ENCODE measurements at places on chromosomes 11 and 22. TPM values are rescaled to one million over a fixed set of nuclear protein-coding genes. Genes with fewer than 3 reads are reported as not detected.
A peak's percentile ranks its signal among the peaks of the same experiment; 100 is the strongest.

DNA sequence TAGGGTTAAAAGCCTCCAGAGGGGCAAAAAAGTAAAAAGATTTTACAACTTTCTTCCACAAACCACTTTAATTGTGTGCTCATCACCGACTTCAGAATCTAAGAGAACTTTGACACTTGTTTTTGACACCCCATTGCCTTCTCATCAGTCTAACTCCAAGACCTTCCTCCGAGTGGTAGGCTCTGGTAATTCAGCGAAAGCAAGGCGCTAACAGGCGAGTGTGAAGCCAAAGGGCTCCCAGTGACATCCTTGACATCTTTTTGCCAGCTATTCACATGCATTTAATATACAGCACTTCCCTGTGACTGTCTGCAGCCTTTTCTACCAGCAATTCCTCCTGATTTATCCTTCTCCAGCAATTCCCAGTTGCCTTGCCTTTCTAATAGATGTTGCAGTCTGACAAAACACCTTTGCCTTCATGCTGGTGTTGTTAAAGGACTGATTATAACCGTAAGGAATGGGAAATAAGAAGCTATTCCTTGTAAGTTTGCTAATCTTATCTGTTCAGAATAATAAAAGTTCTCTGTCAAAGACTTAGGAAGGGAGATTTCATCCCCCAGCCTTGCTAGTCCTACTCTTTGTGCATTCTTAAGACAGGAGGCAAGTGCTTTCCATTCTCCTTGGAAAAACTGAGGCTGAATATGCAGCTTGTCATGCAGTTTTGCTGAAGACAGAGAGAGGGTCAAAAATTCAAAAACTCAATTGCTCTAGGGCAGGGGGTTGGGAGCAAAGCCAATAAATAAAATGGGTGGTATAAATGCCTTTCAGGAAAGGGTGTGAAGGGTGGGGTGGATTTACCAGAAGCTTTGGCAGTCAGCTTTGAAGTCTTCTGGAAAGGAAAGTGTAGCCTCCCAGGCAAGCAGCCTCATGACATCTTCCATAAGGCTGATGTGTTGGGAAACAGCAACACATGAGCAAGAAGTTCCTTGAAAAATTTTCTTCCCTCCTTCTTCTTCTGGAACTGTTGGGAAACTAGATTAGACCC lies 39.1 kb downstream of the SNX19 start:
- DNase-seq: no peak

DNA sequence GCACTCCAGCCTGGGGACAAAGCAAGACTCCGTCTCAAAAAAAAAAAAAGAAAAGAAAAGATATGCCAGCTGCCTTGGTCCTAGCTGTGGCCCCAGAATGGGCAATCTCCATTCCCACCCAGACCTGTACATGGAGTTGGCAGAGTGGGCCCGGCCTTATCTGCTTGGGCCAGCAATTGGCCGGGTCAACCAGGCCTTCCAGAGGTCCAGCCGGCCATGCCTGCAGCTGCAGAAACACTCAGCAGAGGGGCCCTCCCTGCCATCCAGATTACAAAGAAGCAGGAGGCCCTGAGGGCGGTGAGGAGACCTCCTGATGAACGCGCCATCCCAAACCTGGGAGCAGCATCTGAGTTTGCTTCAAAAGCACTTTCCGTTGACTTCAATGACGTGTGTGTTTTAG lies 26.9 kb upstream of the ARFGAP3 start:
- no peak for DNase-seq

The CATSPERZ gene
- 0.73 TPM for total RNA-seq

DNA sequence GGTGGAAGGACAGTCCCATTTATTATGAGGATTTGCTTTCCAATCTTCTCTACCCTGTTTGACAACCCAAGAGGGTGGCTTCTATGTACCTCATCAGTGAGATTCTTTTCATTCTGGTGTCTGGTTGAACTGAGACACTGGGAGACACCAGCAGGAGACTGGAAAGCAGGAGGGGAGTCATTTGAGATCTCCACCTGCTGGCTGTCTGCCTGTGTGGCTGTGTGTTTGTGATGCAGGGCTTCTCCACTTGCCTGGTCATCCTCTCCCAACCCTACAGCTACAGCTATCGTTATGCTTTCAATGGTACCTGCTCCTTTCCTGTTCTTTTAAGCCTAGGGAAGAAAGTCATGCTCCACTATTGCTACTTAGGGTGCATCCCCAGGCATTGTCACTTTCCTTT lies 48.6 kb downstream of the MRGPRX1 start:
- no peak for DNase-seq

DNA sequence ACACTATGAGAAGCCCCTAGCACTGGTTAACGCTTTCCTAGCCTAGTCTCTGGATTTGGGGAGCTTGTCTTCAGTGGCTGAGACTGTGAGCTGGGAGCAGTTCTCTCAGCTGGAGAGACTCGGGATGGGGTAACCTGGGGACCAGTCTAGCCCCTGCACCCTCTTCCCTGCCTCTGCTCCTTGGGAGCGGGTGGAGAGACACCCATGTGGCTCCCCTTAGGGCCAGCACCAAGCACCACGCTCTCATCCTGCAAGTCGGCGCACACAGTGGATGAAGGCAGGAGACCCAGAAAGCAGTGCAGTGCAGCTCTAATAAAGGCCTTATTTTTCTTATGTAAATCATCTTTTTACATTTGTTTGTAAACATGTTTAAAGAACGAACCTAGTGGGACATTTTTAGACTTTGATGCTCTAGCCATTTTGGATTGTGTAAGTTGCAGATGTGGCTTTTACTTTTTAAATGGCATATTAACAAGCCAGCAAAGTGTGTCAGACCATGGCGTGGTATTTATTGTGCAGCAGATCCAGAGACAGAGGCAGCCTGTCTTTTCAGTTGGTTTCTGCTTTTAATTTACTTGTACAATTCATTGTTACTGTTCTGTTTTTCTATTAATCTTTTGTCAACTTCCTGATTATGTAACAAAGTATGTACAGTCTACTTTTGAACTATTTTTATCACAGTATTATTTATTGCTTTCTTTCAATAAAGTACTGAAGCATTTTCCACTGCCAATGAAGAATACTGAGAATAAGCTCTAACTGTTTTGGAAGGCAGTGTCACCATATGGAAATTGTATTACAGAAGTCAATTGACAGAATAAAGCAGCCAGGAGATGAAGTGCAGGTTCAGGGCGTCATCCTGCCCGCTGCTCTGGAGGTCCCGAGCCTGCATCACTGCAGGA lies 14.4 kb upstream of the CTTN start:
- no peak for DNase-seq

- DNase-seq: no peak
Observed at GRCh38 chr22:43941449-43941848, 13.8 kb upstream of the SAMM50 start.

The UPK2 gene
- not detected for total RNA-seq

GRCh38 chr11:213111-213510 lies 5.6 kb downstream of the RIC8A start:
- no peak for DNase-seq

The OR10A2 gene
- not detected for total RNA-seq

DNA sequence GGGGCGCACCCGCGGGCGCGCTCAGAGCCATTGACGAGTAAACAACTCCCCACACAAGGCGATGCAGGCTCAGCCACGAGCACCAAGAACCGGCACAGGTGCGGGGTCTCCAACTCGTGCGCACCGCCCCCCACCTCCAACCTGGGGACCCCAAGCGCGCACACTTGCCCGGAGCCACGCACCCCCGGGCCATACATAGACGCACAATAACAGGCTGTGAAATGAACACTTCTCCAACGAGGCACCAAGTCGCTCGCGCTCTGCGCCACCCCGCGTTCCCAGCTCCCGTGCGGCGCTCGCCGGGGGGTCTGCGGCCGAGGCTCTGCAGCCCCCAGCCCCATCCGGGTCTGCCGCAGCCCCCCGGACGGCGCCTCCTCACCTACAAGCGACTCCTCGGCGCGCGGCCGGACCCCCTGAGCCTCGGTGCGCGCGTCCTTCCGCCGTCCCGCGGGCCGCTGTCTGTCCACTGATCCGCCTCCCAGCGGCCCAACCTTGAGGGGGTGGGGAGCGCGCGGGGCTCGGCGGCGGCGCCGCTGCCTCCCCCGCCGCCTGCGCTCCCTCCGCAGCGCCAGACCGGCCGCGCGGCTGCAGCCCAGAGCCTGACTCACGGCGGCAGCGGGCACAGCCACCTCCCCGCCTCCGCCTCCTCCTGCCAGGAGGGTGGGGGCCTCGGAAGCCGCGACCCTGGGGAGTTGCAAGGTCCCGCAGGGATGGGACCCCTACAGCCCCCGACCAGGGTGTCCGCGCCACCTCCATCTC lies 1.6 kb downstream of the IFITM10 start:
- no peak for DNase-seq

DNA sequence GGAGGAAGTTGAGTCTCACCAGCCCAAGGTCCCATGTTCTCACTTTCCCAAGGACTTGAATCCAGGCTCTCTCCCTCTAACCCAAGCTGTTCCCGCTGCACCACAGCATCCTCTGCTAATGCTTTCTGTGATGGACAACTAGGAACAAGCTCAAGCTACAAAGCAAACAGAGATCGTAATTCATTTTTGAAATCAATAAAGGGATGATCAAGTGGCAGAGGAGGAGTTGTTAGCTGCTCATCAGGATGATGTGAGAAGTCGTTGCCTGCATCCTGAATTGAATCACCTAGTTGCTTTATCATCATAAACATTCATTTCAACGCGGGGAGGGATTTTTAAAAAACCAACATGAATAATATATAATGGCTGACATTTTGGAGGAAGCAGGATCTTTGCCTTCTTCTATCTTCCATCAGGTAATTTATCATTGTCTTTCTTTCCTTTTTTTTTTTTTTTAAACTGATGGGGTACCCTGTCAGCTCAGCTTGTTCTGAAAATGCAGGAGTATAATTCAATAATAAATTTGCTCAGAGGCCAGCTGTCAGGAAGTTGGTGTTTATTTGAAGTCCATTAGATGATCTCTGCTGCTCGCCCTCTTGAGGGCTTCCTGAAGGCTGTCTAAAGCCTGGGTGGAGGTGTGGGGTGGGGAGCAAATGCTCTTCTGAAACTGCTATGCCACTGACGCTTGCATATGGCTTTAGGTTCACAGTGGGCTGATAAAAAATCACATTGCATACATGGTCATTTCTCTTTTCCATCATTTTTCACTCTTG lies 174.4 kb upstream of the NARS2 start:
- no peak for DNase-seq

GRCh38 chr22:25488244-25489020 lies 76.0 kb upstream of the GRK3 start:
- peak; percentile 52 for DNase-seq

The SMIM35 gene
- not detected for total RNA-seq

The SERPINH1 gene
- 31.3 TPM for total RNA-seq

- DNase-seq: no peak
Observed at GRCh38 chr11:9773524-9773923, 109.6 kb downstream of the SWAP70 start.

DNA sequence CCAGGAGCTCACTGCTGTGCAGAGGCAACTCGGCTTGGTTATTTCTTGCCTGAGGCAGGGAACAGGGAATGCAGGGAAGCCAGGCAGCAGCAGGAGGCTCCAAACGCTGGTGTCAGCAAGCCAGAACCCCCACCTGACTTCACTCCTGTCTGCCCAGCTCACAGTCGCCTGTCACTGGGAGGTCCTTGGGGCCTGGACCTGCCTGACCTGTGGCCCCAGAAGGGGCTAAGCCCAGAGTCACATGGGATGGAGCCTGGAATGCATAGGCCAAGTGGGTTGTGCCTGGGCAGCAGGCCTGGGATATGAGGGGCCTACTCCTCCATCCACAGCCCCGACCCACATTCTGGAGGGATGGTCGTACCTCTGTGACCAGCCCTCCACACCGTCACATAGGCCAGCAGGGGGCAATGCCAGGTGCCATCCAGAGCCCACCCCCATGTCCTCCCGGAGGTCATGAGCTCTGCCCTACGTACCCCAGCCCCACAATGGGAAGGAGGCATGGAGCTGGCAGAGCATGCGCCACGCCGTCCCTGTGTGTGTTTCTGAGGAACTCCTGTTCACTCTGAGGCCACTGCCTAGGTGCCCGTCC lies 5.2 kb downstream of the RASSF7 start:
- DNase-seq: peak; percentile 28

The SLC25A1 gene
- 118 TPM for total RNA-seq

DNA sequence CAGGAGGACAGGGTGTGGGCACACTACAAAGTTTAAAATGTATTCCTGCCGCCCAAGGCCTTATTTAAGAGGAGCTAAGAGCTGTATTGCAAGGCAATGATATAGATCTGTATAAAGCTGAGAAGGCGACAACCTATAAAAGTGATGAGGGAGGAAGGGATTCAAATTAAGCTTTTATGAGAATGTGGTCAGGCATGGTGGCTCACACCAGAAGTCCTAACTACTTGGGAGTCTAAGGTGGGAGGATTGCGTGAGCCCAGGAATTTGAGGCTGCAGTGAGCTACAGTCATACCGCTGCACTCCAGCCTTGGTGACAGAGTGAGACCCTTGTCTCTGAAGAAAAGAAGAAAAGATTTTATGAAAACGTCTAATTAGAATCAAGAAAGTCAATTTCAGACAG lies 9.7 kb upstream of the GLB1L3 start:
- no peak for DNase-seq

Data from HepG2 (cell line).